Ascending aorta (tissue), 2 donors: ENCODE measurements at places on chromosomes 4 and X.

DNA sequence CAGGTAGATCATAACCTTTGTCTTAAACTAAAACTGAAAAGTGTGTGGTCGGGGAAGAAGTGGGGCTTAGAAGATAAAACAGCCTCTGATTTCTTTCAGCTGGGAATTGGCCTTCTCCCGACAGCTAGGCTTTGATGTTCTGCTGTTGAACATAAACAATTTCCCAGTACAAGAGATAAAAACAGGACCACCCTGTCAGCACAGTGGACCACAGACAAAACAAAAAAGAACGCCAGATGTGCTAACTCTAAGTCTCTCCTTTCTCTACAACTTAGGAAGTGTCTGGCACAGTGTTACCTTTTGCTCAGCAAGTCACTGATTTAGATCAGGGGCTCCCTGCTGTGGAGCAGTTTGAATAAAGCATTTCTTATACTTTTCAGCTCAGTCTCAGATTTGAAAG, 87.5 kb upstream of the UXT start:
- no peak for DNase-seq

- DNase-seq, result no peak
Observed at GRCh38 chrX:72124540-72125201, 7.0 kb downstream of the RTL5 start.

- no peak for DNase-seq
Observed at GRCh38 chr4:174631901-174632758, 109.8 kb upstream of the HPGD start.

DNA sequence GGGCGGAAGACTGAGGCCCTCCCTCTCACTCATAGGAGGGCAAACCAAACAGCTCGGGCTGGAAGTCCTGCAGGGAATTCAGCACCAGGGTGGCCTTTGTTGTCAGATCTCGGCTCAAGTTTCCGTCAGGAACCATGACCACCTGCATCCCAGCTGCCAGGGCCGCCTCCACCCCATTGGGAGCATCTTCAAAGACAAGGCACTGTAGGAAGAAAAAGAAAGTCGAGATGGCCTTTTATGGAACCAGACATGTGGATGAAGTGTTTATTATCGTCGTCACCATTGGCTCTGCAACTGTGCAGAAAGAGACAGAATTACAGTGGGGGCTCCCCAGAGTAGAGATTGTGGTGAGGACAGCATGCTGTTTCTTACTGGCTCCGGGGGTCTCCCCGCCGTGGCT, 97.2 kb upstream of the STS start:
- no peak for DNase-seq

GRCh38 chrX:129825746-129826505, 17.8 kb downstream of the ZDHHC9 start:
- DNase-seq, result no peak

GRCh38 chrX:70044541-70045245, 5.0 kb downstream of the AWAT2 start:
- DNase-seq, result no peak

DNA sequence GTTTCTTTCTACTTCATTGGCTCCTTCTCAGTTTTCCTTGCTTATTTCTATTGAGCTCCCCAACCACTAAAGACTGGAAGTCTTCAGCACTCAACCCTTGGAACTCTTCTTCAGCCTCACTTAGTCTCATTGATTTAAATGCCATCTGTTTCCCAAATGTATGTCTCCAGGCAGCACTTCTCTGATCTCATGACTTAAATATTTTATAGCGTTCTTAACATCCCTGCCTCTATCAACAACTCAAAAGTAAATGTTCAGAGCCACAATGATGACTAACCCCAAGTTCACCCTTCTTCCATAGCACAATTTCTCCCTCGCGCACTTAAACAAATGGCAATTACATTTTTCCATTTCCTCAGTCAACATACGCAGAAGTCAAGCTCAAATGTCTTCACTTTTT, 1393.3 kb downstream of the ARAP2 start:
- no peak for DNase-seq

DNA sequence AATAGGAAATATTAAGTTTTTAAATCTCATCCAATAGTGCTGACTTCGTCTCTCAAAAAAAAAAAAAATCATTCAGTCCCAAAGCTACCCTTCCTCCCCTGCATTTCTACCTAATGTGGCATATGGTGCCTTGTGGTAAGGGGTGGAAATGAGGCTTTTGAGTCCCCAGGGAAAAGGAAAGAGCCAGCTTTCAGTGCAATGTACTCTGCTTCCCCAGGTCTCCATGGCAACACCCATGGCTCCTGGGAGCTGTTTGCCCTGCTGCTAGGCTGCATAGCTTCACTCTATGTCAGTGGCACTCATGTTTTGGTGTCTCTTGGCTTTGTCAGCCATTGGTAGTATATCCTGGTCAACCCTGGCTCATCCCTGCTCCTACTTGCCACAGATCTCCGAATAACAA, 175.9 kb downstream of the SLC39A8 start:
- no peak for DNase-seq

- no peak for DNase-seq
Observed at GRCh38 chrX:72381439-72382201, 75.9 kb upstream of the CITED1 start.

DNA sequence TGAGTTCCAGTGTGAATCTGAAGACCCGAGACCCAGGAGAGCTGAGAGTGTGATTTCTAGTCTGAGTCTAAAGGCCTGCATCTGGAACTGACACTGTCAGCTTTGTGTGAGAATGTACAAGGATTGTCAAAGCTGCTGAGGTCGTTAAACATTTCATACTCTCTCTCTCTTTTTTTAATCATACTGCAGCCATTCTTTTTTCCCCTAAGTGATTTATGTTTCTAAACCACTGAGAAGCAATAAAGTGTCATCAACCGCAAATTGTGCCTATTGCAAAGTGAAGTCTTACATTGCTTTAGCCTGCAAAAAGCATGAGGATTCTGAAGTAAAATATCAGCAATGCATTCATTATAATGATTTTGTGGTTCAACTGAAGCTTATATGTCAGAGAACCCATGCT, 106.0 kb downstream of the ASMT start:
- DNase-seq, result no peak

- DNase-seq, result peak; percentile 59
Observed at GRCh38 chrX:153646620-153647373, at the start of gene DUSP9. Gene DUSP9 (plus strand): TSS chrX:153647203. CDS start chrX:153647954, 751 bp downstream.

DNA sequence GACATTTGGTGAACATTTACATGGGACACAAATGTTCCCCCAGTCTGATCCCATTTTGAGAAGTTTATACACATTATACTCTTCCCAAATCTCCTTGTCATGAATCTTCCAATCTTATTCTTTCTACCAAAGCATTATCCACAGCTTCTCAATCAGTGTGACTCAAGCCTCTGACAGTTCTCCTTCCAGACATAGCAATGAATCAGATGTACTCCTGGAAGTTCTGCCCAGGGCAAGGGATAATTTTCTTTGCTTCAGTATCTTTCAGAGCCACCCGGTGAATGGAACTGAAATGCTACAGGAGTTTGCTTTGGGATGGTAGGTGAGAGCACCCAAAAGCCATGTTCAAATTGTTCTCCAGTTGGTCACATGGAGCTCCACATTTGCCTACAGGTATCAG, 145.5 kb downstream of the ANXA5 start:
- DNase-seq, result no peak

DNA sequence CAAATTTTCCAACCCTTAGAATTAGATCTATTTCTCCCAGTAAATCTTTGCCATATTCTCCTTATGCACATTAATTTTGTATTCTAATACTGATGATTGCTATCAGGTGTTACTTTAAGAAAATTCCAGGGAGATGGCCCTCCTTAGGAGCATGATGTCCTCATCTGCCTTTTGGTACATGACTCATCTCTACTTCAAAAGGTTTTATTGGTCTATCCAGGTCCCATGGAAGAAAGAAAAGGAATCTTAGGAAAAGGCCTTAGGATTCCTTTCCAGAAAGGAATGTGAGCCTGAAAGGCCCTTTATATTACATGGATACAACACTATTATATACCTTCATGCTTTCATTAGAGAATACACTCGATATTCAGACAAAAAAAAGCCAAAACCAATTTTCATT, 968.2 kb downstream of the STIM2 start:
- DNase-seq, result no peak

DNA sequence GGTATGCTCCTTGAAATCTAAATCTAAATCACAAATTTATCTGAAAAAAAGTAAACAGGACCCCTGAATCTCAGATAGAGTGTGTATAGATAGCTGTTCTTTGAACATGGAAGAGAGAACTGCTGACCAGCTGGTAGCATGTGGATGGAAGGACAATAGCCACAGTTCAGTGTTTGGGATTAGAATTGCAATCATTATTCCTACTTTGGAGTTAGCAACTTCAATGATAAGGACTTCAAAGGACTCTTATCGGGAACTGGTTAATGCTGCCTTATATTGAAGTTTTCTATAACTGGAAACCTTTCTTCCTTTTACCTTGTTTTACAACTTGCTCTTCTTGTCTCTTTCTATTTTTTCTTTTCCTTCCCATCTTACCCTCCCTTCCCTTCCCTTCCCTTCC, 5.0 kb downstream of the AFM start:
- DNase-seq, result no peak

- no peak for DNase-seq
Observed at GRCh38 chrX:65035446-65035770, 59.2 kb upstream of the ZC4H2 start.

DNA sequence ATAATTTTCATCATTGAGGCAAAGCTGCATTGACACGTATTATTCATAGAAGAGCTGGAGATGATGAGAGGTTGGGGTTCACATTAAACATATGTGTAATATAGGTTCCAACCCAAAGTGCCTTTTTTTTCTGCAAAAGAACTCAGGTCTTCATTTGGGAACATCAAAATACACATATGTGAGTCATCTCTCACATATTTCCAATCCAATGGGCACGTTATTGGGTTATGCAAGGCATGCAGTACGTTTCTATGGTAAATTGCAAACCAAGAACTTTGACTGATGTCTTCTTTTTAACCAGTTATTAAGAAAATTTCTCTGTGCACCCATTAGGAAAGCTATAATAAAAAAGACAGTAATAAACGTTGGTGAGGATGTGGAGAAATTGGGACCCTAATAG, 150.3 kb upstream of the FAM9B start:
- no peak for DNase-seq

- no peak for DNase-seq
Observed at GRCh38 chr4:145820407-145820806, 118.2 kb downstream of the ZNF827 start.

DNA sequence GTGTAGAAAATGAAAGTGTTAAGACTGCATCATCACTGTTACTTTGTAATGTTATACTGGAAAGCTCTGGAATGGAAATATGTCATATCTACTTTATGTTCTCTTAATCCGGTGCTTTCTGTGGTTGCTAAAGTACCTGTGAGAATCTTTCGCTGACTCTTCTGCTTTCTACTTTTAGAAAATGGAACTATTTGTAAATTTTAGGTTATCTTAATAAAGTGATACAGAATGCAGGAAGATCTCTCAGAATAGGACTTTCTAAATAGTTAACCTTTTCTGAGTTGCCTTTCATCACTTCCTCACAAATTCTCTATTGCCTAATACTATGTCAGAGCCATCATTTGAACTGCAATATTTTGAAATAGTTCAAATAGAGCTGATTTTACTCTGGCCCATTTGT, 69.3 kb downstream of the BMP2K start:
- no peak for DNase-seq

GRCh38 chr4:23034731-23035130, 342.0 kb downstream of the GBA3 start:
- DNase-seq, result no peak

DNA sequence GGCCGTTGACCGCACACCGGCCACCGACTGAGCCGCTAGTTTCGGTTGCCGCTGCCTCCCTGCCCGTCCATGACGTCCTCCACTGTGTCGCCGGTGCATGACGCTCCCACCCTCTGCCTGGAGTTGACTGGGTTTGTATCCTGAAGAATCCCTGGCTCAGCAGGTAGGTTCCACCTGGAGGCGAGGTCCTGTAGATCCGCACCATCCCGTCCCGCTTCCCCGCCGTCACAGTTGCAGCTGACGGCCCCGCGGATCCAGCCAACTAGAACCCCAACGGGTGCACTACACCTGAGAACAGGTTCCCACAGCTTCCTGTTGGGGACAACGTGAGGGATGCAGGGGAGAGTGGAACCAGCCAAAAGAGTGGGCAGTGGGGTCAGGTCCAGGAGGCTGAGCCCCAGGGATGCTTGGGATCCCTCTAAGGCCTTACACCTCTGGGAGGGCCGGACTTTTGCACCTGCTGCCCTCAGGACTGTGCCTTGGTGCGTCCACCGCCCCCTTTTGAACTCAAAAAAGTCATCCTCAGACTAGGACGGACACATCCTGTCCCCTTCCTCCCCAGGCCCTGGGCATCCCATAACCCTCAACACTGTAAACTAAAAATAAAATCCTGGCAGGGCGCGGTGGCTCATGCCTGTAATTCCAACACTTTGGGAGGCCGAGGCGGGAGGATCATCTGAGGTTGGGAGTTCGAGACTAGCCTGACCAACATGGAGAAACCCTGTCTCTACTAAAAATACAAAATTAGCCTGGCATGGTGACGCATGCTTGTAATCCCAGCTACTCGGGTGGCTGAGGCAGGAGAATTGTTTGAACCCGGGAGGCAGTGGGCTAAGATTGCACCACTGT, 1.1 kb upstream of the SLBP start:
- no peak for DNase-seq

DNA sequence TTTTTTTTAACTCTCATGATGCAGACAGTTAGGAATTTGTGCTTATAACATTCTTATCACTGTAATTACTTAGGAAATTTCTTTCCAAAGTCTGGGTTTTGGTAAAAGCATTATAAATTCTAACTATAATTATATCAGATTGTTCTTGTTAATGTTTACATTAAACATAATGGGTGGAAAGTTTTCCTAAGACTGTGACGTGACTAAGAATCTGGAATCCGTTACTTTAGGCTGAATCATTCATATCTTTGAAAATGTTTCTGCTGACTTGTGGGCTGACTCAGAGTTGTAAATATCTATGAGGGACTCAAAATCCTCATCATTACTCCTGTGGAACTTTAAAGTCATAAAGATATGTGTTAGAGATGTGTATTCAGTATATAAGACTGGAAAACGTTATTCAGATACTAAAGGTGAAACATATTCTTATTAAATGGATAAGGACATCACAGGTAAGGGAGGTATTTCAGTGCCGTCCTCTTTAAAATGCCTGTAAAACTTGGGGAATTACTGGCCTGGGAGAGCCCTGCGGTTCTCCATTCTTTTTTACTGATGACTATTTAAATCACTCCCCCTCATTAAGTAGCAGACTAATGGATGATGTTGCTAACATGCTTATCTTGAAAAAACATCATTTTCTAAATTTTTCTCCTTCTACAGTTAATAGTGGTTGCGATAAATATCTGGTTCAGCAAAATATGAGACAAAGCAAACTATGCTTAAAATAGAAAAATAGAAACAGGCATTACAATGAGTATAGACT, 159.0 kb downstream of the DCLK2 start:
- DNase-seq, result no peak

- no peak for DNase-seq
Observed at GRCh38 chr4:121272526-121272925, 108.3 kb downstream of the QRFPR start.

DNA sequence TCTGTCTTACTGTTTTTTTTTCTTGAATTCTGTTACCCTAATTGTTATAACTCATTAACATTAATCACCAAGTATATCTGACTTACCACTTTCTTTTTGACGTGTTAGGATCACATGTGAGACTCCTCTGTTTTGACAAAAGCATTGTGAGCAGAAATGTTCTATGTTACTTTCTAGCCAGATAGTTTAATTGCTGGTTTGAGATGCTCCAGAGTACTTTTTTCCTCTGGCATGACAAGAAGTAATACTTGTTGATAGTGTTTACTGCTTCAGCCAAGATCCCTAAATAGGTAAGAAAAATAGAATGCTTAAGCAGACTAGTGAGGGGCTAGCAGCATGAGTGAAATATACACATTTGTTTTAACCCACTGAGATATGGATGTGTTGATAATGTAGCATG, 303.9 kb upstream of the PABPC4L start:
- DNase-seq, result no peak

GRCh38 chr4:23970201-23970850, 80.5 kb upstream of the PPARGC1A start:
- no peak for DNase-seq
